ENCODE measurements at places on chromosomes 11 and 22. TPM values are rescaled to one million over a fixed set of nuclear protein-coding genes. Genes with fewer than 3 reads are reported as not detected.

The ENTHD1 gene
- not detected for total RNA-seq

The PIWIL4 gene
- 1.8 TPM for total RNA-seq

The FGF4 gene
- not detected for total RNA-seq

The GATD1 gene
- 48.1 TPM for total RNA-seq

The TSSK2 gene
- not detected for total RNA-seq

The ALX4 gene
- not detected for total RNA-seq

All from subcutaneous preadipocyte (primary cell).